ENCODE measurements at places on chromosomes 1 and 21. TPM values are rescaled to one million over a fixed set of nuclear protein-coding genes. Genes with fewer than 3 reads are reported as not detected.

Gene ZFYVE9
- total RNA-seq, result 17.9 TPM

Gene APCS
- not detected for total RNA-seq

Gene TENT5C
- 14.9 TPM for total RNA-seq

Gene DOCK7
- total RNA-seq, result 10.2 TPM

Gene ADCY10
- 0.22 TPM for total RNA-seq

Gene NOTCH2NLA
- 9.3 TPM for total RNA-seq

Gene CELA3B
- total RNA-seq, result not detected

Gene ZNF593OS
- total RNA-seq, result not detected

Gene TBX19
- 0.33 TPM for total RNA-seq

Gene IL10
- total RNA-seq, result 0.38 TPM

Gene TMEM200B
- 1.6 TPM for total RNA-seq

Gene TNFSF18
- total RNA-seq, result not detected

Gene HHAT
- total RNA-seq, result 2.1 TPM

Gene TMPRSS2
- not detected for total RNA-seq

Gene AMY1A
- not detected for total RNA-seq

Gene ANGPTL3
- not detected for total RNA-seq

Gene KIAA0040
- 12.8 TPM for total RNA-seq

Gene KLF17
- not detected for total RNA-seq

Gene RAB3B
- not detected for total RNA-seq

Gene PKN2
- 28.2 TPM for total RNA-seq

Gene HEYL
- 21.2 TPM for total RNA-seq

Gene CAPN8
- total RNA-seq, result not detected

Gene FNDC5
- 105 TPM for total RNA-seq

Gene CYP4Z1
- total RNA-seq, result 0.71 TPM

Gene VHLL
- total RNA-seq, result not detected

Gene C1QA
- 70.1 TPM for total RNA-seq

Gene FLG2
- total RNA-seq, result not detected

Gene ERICH3
- total RNA-seq, result not detected

Gene WDTC1
- 61.1 TPM for total RNA-seq

Gene PROK1
- not detected for total RNA-seq

Gene HCRTR1
- 0.44 TPM for total RNA-seq

Gene CFHR2
- not detected for total RNA-seq

Gene NLRP3
- total RNA-seq, result 0.66 TPM

Gene IL19
- total RNA-seq, result not detected

Gene TSPAN2
- total RNA-seq, result 5.3 TPM

Measured in left ventricle myocardium inferior (tissue), 1 donor.